ENCODE measurements at places on chromosomes 16 and 17.

DNA sequence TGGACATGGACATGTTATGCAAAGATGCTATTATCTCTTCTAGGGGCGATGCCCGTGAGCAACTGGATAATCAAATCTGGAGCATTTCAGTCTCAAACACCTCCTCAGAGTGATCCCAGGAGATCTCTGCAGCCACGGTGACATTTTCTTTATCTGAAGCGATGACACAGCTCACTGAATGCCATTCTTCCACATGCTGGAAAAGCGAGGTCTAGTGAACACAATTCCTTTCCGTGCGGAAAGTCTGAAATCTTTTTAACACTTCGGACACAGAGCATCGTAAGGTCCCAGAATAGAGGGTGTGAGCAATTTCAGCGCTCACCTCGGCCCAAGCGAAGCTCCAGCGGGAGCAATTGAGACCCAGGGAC is 531 bp upstream of the HASPIN start:
- no peak for DNase-seq

- DNase-seq: no peak
These were observed 1.8 kb upstream of the NUBP1 start for GRCh38 chr16:10741844-10742243.

GRCh38 chr16:81491541-81492188 is 47.1 kb downstream of the CMIP start:
- no peak for DNase-seq

DNA sequence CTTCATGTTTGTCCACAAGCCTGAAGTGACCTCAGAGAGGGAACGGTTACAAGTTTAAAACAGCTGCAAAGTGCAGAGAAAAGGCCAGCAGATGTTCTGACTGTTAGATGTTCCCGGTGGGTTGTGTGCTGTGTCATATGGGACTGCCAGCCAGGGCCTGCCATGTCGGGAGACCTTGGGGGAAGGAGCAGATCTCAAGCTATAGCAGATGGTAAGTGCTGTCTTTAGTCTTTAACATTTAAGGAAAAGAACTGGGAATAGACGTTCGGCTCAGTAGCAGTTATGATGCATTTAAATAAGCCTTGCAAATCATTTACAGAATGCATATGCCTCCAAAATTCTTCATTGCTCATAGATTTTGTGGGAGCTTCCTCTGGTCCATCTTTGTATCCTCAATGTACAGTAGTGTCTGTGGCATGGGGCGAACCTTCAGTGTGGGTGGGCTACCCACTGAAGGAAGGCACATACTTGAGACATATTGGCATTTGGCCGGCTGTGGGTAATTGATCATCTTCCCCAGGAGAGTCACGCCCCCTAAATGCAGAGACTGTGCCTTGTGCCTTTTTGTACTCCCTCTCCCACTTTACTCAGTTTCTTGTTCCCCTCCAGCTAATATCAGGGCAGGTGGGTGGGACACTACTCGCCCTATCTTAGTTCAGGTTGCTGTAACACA is 131.9 kb downstream of the NPIPB5 start:
- no peak for DNase-seq

- DNase-seq: no peak
These were observed 20.2 kb downstream of the HIGD1B start for GRCh38 chr17:44867841-44868240.

DNA sequence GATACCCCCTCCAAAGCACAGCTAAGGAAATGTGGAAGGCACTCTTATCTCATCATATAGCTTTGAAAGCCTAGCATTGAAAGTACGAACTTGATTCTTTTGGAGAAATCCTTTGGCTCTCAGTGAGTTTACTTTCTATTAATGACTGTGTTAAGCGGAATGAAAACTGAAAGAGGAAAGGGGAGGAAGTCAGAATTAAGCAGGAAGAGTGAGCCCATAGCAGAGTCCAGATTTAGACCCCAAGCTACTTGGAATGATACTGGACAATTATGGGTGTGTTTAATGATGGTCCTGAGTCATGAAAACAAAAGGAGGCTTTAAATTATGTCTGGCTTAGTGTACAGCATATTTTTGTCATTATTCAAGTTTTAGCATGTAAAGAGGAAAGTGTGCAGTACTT is 42.2 kb downstream of the TENT4B start:
- DNase-seq: no peak

- no peak for DNase-seq
These were observed 571.5 kb upstream of the CDH5 start for GRCh38 chr16:65794973-65795372.

Data from stimulated activated CD8-positive, alpha-beta memory T cell treated with anti-CD3 and anti-CD28 coated beads, Interleukin-7, amount 100 ng/mL, for 48 hours (primary cell).